DMS79 treated with DMSO at 0.1 percent for 48 hours (cell line): ENCODE measurements at places on chromosomes 1 and 21.

- DNase-seq = no peak
These were observed 63.9 kb downstream of the UCK2 start for GRCh38 chr1:165891111-165891860.

GRCh38 chr1:36888811-36889477 is 145.4 kb downstream of the GRIK3 start:
- no peak for DNase-seq

- no peak for DNase-seq
These were observed 107.0 kb upstream of the CD55 start for GRCh38 chr1:207214453-207214852.

- DNase-seq = no peak
These were observed 31.3 kb upstream of the JUN start for GRCh38 chr1:58815069-58815685.

GRCh38 chr1:1117469-1117831 is 1.6 kb upstream of the C1orf159 start:
- DNase-seq = no peak

GRCh38 chr1:178619042-178619927 is 105.8 kb upstream of the RALGPS2 start:
- DNase-seq = no peak

GRCh38 chr1:116346943-116347673 is 25.9 kb upstream of the ATP1A1 start:
- DNase-seq = no peak

GRCh38 chr21:43953021-43953420 is 59.1 kb upstream of the TRAPPC10 start:
- DNase-seq = no peak

DNA sequence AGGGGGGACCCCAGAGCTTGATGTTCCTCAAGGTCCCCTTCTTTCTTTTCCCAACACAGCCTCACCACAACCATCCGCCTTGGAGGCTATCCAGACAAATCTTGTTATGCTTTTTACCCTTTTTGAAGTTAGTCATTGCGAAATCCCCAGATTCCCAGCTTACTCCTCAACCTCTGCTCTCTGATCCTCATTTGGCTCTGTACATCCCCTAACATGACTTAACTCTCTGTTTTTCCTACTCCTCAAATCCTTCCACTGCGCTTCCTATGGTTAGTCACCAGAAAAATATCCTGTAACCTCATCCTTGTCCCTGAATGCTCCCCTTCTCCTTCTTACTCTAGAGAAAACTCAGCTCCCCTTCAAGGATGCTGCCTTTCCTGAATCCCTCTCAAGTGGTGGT is 189.1 kb upstream of the POU3F1 start:
- peak; percentile 60 for DNase-seq

DNA sequence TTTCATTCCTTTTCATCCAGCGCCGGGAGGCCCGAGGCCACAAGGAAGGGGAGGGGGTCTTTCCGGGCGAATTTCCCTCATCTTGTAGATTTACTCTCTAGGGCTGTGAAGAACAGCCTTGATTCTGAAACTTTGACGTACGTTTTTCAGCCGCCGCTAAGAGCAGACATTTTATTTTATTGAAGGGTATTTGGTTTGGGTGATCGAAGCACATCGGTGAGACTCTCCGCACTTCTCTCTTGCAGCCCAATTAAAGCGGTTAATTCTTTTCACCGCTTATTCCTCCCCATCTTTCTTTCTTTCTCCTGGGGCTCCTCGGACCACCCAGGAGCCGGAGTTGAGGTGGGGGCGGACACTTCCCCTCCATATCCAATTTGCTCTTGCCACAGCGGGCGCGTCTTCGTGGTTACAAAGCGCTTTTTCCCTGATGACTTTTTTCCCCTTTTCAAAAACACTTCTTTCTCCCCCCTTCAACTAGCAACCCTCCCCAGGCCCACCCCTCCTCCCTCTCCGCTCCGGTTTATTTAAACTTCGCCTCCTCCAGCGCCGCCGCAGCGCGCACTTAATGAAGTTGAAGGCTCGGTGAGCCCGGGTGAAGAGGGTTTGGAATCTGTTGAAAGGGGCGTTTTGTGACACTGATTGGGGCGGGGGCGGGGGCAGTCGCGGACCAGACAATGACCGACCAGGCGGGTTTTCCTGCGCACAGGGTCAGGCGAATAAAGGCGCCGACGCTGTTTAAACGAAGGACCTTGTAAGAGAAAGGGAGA is 5.9 kb downstream of the FOXD2 start:
- DNase-seq = no peak

- no peak for DNase-seq
These were observed 21.5 kb downstream of the NCAM2 start for GRCh38 chr21:21019681-21020080.

DNA sequence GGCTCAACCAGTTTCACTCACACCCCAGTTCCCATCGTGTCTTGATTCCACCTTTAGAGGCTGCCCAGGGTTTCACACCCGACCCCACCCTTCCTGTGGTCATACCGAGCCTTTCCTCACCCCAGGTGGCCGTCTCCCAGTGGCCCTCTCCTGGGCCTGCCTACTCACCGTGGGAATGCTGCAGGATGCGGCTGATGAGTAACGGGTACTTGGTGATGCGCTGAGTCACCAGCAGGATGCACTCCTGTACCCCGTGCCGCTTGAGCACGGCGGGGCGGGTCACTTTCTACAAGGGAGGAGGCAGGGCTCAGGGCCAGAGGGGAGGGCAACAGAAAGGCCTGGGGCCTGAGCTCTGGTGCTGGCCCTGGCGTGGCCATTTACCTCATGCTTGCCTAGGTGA is 16.4 kb downstream of the ARHGEF2 start:
- no peak for DNase-seq

DNA sequence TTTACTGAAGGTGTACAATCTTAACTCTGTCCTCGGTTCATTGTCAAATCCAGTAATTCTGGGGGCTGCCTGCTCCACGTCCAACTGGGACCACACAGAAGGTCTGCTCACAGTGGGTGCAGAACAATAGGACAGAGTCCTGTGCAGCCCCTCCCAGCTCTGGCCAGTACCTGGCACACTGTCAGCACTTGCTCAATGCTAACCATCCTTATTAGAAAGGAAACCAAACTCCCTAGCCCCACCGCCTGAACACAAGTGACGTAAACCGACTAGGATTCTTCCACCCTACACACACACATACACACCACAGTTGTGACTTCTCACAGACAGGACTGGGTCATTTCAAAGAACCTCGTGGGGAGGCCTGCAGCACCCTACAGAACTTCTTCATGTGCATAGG is 5.2 kb downstream of the BCAR3 start:
- DNase-seq = no peak
